Memory B cell (primary cell): ENCODE measurements at places on chromosomes 6 and 20.

DNA sequence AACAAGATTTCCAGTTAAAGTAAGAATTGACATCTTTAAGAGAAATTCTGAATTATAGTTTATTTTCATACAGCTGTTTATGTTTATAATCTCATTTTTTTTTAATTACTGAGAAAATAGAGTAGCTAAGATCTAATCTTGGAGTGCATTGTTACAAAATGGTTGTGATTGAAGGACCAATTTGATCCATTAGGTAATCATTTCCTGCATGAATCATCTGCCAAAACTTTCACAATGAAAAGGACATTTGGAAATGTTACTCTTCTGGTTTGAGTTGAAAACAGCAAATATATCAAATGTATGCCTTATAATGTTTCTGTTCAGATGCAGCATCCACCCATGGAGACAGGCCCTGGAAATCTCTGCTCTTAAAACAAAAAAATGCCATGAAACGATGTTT is 19.0 kb downstream of the TUBB2A start:
- H3K27me3 ChIP-seq, result no peaks in the 10 kb centered on the region
- H3K4me3 ChIP-seq, result no peak overlapping the region
- H3K4me1 ChIP-seq, result peaks cover 10% of the 10 kb centered on the region
- H3K27ac ChIP-seq, result no peak overlapping the region

DNA sequence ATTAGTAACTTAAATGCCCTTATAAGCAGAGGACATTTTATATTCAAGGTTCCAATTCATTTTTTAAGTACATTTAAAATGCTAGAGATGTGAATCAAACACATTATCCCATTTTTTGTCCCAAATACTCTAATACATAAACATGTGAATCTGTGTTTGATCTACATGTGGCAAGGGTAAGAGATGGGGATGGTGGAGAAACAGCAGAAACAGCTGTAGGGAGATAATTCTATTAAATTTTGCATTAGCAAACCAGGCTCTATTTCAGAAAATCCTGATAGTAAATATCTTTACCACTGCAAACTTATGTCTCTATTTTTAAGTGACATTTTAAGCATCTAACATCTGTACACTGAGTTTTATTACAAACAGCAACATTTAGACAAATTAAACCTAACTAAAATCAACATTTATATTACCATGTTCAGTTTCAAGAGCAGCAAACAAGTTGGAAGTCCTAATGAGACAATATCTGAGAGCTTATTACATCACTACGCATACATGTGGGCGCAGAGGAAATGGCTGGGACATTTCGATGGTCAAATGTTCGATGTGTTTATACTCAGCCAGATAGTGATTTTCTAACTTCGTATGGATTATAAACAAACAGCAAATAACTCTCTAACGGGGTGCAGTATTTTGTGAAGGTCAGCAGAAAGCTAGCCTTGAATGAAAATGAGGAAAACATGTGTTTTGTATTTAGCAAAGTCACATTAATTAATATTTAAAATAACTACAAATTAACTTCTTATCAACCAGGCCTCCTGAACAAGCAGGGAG is 165.1 kb downstream of the GJA1 start:
- no peaks in the 10 kb centered on the region for H3K27me3 ChIP-seq
- H3K4me3 ChIP-seq, result no peak overlapping the region
- no peaks in the 10 kb centered on the region for H3K4me1 ChIP-seq

- no peak overlapping the region for H3K27ac ChIP-seq
- H3K4me1 ChIP-seq, result no peaks in the 10 kb centered on the region
- peaks cover 1% of the 10 kb centered on the region for H3K27me3 ChIP-seq
- no peak for DNase-seq
- no peaks in the 10 kb centered on the region for H3K36me3 ChIP-seq
Observed at GRCh38 chr6:91240878-91241603, 654.2 kb upstream of the MAP3K7 start.

DNA sequence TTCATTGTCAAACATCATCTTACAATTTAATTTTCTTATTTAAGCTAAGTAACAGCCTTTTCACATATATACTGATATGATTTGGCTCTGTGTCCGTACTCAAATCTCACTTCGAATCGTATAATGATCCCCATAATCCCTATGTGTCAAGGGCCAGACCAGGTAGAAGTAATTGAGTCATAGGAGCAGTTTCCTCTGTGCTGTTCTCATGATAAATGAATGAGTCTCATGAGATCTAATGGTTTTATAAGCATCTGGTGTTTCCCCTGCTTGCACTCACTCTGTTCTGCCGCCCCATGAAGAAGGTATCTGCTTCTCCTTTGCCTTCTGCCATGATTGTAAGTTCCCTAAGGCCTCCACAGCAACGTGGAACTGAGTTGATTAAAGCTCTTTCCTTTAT is 25.1 kb upstream of the CMTR1 start:
- H3K4me3 ChIP-seq, result no peak overlapping the region
- H3K27ac ChIP-seq, result no peak overlapping the region
- H3K27me3 ChIP-seq, result no peaks in the 10 kb centered on the region
- H3K4me1 ChIP-seq, result no peaks in the 10 kb centered on the region
- no peaks in the 10 kb centered on the region for H3K36me3 ChIP-seq

DNA sequence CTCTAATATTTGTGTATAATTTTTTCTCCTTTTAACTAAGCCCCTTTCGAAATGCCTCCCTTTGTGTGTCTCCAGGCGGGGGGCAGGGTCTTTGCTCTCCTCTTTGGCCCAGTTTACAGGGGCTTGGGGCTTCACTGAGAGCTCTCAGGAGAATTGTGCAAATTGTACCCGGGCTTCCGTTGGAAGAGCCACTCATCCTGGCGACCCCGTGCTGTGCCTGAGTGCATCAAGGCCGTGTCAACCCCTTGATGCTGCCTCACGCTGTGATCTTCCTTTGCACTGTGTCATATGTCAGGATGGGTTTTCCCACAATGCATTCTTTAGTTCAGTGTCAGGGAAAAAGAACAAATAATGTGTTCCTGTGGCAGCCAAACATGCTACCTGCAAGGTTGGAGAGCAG is 118.0 kb upstream of the POU3F2 start:
- H3K27ac ChIP-seq, result no peak overlapping the region
- no peaks in the 10 kb centered on the region for H3K27me3 ChIP-seq
- H3K36me3 ChIP-seq, result no peaks in the 10 kb centered on the region

- no peaks in the 10 kb centered on the region for H3K36me3 ChIP-seq
- H3K27me3 ChIP-seq, result no peaks in the 10 kb centered on the region
- H3K27ac ChIP-seq, result peak overlapping the region; percentile 58
- peaks cover 39% of the 10 kb centered on the region for H3K4me1 ChIP-seq
- H3K4me3 ChIP-seq, result peak overlapping the region; percentile 22
Observed at GRCh38 chr6:149230712-149231460, 86.6 kb upstream of the TAB2 start.

DNA sequence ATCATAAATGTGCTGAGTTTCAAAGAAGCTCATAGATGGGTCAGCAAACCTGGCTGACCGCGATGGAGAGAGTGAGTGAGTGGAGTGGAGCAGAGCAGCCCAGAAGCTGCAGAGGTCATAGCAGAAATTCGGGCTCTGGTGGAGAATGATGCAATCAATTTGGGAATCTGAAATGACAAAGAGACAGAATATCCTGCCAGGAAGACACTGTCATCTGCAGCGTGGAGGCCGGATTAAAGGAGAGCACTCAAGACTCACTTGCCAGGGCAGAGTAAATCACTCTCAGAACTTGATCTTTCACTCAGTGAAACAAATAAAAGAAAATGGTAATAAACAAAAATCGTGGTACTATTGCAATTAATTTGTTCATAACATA is 109.6 kb upstream of the RREB1 start:
- H3K36me3 ChIP-seq, result peaks cover 3% of the 10 kb centered on the region
- H3K27me3 ChIP-seq, result peaks cover 4% of the 10 kb centered on the region
- DNase-seq, result no peak
- H3K27ac ChIP-seq, result no peak overlapping the region

- no peak for DNase-seq
- no peaks in the 10 kb centered on the region for H3K36me3 ChIP-seq
- peaks cover 8% of the 10 kb centered on the region for H3K27me3 ChIP-seq
- H3K27ac ChIP-seq, result no peak overlapping the region
- H3K4me3 ChIP-seq, result no peak overlapping the region
Observed at GRCh38 chr20:59785986-59786795, 147.2 kb downstream of the SYCP2 start.

DNA sequence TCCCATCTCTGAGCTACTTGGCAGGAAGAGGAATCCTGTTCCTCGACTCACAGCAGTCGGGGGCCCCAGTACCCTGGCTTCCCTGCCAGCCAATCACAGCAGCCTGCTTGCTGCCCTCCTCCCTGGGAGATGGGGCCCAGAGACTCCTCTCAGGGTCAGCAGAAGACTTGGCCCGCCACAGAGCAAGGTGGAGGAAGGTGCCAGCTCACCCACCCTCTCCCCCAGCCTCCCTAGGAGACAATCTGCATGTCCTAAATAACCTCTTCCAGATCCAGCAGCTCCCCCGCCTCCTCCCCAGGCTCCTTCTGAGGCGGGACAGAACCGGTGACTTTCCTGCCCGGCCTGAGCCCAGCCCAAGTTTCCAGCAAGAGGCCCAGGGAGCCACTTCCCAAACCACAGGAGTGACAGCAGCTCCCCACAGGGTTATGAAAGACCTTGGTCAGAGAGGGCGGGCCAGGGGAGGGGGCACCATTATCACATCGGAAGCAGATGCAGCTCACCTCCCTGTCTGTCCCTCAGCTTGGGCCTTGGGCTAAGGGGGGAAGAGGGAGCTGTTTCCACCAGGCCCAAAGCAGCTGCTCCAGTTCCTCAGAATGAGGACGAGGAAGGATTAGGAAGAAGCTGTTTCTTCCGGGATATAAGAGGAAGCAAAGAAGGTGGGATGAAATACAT is 2.3 kb downstream of the CCND3 start:
- H3K27ac ChIP-seq, result peak overlapping the region; percentile 81
- H3K4me3 ChIP-seq, result peak overlapping the region; percentile 91
- H3K4me1 ChIP-seq, result peaks cover 52% of the 10 kb centered on the region
- no peaks in the 10 kb centered on the region for H3K27me3 ChIP-seq
